ENCODE measurements at places on chromosomes 3 and 15.

- DNase-seq = no peak
Measured at GRCh38 chr3:30123224-30123623, 483.2 kb upstream of the TGFBR2 start.

DNA sequence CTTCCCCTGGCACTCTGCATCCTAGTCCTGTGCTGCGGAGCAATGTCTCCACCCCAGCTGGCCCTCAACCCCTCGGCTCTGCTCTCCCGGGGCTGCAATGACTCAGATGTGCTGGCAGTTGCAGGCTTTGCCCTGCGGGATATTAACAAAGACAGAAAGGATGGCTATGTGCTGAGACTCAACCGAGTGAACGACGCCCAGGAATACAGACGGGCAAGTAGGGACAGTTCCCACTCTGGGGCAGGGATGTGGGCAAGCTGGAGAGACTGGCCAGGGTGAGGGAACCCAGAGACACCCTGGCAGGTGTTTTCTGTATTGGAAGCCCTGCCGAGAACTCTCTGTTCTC is 247 bp downstream of the FETUB start:
- DNase-seq = peak; percentile 43

GRCh38 chr3:100556673-100557310 is 52.6 kb upstream of the ADGRG7 start:
- peak; percentile 74 for DNase-seq

- DNase-seq = no peak
Measured at GRCh38 chr3:183930086-183930485, 45.4 kb upstream of the PARL start.

DNA sequence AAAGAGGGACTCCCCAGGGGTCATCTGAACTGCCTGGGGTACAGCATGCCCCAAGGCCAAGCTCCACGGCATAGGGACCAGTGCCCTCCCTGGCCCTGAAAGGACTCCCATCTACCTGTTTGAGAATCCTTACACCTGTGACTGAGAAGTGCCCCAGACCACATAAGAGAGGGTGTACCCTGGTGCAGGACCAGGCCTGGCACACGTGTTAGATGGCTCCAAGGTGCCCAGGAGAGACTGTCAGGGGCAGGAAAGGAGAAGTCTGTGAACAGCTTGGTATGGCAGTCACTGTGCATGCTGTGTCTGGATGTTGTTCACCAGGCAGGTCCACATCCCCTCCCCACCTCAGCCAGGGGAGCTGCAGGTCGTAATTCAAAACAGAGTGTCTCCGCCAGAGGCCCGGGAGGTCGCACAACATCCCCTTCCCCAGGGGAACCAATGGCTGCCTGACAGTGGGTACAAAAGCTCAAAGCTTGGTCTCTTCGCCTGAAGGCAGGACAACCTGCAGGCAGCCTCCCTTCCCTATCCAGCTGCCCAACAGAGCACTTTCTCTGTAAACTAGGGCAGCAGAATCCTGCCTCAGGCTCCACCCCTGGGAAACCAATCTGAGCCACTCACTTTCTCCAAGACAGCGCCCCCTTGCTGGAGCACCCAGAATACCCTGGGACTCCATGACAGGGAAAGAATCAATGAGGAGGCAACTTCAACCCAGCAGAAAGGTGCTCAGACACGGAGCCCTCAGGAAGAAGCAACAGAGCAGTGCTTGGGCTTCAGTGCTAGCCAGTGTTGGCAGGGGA is 3.9 kb downstream of the NUP210 start:
- DNase-seq = no peak

- DNase-seq = no peak
Measured at GRCh38 chr15:70291305-70292075, 193.8 kb upstream of the TLE3 start.

DNA sequence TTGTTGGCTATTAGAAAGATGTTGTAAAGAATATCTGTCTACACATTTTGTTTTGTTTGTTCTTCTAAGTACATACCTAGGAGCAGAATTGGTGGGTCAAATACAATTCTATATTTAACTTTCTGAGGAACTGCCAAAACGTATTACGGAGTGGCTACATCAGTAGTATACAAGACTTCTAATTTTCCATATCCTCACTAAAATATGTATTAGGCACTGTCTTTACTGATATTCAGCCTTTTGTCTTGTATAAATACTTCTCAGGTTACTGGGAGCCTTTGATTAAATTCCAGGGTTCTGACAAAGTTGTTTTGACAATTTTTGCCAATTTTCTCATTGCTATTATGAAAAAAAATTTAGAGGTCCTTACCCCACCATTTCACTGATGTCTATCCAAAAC is 146.7 kb downstream of the NR2E3 start:
- no peak for DNase-seq

DNA sequence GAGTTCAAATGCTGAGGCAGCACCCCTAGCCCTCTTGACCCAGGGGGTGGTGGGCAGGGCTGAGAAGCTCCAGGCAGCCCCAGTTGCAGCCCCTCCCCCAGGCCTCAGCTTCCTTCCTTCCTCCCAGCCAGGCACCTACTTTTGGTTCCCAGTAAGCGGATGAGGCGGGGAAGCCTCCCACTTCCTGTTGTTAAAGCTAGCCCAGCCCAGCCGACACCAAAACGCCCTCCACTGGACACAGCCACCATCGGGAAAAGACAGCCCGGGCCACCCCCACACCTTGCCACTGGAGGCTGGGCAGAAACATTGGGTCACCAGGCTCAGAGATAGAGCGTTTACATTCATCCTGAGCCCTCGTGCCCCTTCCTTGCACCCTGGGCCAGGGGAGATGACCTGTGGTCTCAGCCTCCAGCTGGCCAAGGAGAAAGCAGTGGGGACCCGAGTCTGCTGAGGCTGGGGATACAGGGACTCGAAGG is 3.5 kb downstream of the DUSP7 start:
- DNase-seq = peak; percentile 74

DNA sequence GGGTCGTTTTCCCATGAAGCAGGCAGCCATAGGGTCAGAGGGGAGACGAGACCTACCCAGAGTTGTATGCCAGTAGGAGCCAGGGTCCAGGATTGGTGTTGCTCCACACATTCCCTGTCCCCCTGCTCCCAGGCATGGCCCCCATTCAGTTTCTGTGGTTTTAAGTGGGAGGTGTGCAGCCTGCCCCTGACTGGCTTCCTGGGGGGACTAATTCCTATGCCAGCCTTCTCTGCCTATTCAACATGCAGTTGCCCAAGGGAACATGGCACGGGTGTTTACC is 126.3 kb downstream of the EEFSEC start:
- no peak for DNase-seq

DNA sequence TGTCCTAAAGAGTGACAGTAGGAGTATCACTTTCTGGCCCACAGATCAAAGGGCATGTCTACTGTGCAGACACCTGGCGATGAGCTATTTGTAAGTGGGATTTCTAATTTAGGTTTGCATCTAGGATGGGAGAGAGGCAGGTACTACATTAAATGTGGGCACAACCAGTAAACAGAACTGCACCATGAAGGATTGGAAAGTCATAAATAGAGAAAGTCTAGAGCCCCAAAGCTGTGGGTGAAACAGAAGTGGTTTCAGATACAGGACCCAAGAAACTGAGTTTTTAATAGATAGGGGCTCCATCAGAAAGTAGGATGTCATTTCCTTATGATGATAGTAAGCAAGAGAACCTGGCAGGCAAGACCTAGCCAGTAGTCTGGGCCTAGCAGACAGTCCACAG is 35.2 kb upstream of the SPPL2A start:
- no peak for DNase-seq
